Parietal lobe (tissue), 2 donors: ENCODE measurements at places on chromosomes 16 and 17. TPM values are rescaled to one million over a fixed set of nuclear protein-coding genes. Genes with fewer than 3 reads are reported as not detected.

Gene KCTD2
- total RNA-seq, result 34.1 TPM

Gene CARHSP1
- total RNA-seq, result 247 TPM

Gene FOXN1
- total RNA-seq, result not detected

Gene OTOA
- 1.9 TPM for total RNA-seq

Gene TMEM88
- total RNA-seq, result 1.9 TPM

Gene MRPS34
- 27.5 TPM for total RNA-seq

Gene CD19
- 0.94 TPM for total RNA-seq

Gene KRT20
- total RNA-seq, result not detected

Gene GRIN2A
- total RNA-seq, result 18.5 TPM

Gene TBC1D3E
- not detected for total RNA-seq

Gene TGFB1I1
- total RNA-seq, result 4.1 TPM
